NCI-H526 treated with DMSO at 0.1 percent for 48 hours (cell line): ENCODE measurements at places on chromosomes 2 and 18.

DNA sequence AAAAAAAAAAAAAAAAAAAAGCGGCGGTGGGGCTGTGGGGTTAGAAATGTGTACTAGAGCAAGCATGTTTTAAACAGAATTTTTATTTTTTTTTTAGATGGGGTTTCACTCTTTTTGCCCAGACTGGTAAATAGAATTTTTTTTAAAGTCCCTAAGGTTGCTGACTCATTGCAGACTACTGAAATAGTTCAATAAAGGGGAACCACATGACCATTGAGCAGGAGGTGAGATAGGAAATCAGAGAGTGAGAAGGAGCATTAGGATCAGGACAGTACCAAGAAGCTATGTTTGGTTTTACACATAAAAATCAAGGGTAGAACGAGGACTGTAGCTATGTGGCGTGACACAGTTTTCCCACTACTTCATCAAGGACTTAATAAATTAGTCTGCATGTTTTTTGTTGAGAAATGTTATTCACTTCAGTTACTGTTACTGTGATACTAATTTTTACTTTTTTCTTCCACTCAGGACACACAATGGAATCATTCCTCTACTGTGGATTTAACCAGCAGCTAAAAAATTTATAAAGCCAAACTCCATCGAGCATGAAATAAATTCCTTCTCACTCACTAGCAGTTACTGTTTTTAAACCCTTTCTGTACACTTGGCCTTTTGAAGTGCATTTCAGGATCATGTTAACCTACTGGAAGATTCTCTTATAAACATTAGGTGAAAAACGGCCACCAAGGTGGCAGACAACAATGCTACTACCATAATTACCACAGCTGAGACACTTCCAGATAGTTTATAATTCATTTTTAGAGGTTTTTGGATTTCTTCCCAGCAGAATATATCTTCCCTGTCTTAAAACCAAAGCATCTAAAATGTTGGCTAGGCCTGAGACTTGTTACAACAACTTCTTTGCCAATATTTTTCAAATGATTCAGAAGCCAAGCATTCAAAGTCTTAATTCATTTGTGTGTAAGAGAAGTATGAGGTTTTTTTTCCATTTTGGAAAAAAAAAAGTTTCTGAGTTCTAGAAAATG is 33.2 kb downstream of the LAMA1 start:
- no peak for DNase-seq

- no peak for DNase-seq
Observed at GRCh38 chr18:42414756-42415454, 459.9 kb downstream of the PIK3C3 start.

GRCh38 chr18:78859686-78860085 is 119.9 kb upstream of the SALL3 start:
- no peak for DNase-seq

DNA sequence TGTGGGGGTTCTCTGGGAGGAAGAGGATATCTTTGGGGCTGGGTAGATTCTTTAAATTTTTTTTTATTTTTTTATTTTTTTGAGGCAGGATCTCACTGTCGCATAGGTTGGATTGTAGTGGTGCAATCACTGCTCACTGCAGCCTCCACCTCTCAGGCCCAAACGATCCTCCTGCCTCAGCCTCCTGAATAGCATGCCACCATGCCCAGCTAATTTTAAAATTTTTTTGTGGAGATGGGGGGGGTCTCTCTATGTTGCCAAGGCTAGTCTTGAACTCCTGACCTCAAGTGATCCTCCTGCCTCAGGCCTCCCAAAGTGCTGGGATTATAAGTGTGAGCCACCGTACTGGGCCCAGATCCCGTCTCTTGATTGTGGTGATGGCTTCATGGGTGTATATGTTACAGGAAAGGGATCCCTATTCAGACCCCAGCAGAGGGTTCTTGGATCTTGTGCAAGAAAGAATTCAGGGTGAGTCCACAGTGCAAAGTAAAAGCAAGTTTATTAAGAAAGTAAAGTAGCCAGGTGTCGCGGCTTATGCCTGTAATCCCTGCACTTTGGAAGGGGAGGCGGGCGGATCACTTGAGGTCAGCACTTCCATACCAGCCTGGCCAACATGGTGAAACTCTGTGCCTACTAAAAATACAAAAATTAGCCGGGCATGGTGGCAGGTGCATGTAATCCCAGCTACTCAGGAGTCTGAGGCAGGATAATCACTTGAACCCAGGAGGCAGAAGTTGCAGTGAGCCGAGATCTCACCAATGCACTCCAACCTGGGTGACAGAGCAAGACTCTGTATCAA is 2.0 kb upstream of the C2orf68 start:
- no peak for DNase-seq

DNA sequence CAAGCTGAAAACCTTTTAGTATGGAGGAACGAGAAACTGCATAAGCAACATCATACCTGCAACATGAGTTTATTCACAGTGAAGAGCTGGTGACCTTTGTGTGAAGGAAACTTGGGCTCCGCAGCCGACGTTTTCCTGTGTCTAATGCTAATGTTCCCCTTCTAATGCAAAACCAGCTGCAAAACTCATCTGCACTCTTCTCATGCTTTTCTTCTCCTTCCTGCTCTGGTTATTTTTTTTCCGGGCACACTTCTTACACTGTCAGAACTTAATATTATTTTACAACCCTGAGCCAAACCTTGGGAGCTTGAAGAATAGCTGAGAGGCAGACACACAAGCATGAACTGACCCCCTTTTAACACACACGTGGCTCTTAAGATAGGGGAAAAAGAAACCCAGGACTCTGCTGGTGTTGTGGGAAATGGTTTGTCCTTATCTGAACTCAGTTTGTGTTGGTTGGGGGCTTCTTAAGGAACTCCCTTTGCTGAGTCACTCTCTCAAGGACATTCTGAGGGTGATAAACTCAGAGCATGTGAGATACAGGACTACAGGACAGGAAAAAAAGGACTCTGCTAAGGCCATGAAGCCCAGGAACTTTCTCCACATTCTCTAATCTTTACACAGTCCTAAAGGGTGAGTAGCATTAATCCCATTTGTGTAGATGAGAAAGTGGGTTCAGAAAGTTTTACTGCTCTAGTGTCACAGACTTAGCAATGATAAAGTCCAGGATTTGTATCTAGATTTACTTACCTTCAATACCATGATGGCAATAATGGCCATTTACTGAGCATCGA is 439.3 kb upstream of the TRIB2 start:
- DNase-seq, result no peak

GRCh38 chr2:85997017-85997970 is 108.4 kb downstream of the POLR1A start:
- DNase-seq, result no peak

GRCh38 chr2:166057370-166058164 is 70.3 kb downstream of the SCN1A start:
- peak; percentile 20 for DNase-seq

- no peak for DNase-seq
Observed at GRCh38 chr18:45554389-45554737, 60.9 kb upstream of the SLC14A2 start.
